WERI-Rb-1 (cell line): ENCODE measurements at places on chromosomes 1 and 21.

- no peak for DNase-seq
Observed at GRCh38 chr1:15384301-15384901, 25.3 kb upstream of the EFHD2 start.

- DNase-seq = no peak
Observed at GRCh38 chr1:188371295-188371806, 1542.6 kb downstream of the PLA2G4A start.

GRCh38 chr1:107379826-107380225, 239.0 kb downstream of the NTNG1 start:
- DNase-seq = no peak

DNA sequence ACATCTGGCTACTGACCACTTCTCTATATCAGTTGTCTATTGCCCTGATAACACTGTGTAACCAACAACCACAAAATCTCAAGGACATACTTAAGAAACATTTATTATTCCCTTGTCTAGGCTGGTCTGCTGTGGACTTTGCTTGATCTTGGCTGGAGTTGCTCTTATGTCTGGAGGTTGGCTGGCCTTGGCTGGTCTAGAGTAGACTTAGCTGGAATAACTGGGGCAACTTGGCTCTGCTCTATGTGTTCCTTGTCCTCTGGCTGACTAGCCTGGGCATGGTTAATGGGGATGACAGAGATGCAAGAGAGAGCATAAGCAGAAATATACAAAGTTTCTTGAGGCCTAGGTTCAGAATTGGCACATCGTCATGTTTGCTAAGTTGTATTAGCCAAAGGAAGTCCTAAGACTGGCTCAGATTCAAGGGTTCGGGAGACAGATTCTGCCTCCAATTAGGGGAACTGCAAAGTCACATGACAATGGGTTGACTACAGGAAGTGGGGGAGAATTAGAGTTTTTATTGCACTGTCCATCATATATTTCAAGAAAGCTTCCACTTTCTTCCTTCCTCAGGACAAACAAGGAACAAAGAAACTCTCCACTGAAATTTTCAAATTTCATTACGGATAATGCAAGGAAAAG, 61.4 kb upstream of the HMCN1 start:
- DNase-seq = no peak

DNA sequence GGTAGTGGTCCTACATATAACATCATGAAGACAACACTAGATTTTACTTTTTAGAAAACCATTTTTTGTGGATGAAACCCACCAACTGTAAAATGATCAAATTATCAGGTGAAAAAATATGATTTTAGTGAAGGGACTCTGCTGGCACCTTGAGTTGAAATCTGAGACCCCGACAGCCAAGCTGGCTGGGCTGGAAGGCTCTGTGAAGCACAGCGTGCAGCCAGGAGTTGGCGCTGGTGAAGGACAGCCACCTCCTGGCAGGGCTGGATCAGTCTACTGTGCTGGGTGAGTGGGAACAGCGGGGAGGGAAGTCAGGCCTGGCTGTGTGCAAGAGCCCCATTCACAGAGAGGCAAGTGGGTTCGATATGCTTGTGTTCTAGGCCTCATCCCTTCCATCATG, 47.9 kb downstream of the DDAH1 start:
- DNase-seq = no peak

DNA sequence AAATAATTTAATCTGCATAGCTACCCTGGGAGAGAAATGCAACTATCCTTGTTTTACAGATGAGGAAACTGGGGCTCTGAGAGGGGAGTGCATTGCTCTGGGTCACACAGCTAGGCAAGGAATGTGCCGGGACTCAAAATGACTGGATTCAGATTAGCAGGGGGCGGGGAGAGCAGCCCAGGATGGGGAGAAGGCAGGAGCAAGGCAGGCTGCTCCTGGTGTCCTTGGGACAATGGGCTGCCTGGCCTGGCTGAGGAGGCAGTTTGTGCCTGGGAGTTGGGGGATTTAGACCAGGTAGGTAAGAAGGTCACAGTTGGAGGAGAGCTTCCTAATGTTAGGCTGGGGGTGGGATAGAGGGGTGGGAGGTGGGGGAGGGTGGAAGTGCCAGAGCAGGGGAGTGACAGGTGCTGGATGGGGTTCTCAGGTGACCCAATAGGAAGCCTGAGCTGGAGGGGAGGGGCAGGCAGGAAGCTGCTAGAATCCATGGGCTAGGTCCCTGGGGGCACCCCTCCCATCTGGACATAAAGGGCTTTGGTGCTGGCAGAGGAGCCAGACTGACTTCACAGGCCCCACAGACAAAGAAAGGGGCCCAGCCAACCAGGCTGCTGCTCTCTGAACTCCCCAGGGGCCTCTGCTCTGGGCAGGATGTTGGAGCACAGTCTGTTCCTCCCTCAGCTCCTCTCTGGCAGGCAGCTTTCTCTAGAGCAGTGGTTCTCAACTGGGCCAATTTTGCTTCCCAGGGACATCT, 29.0 kb downstream of the TRIM62 start:
- peak; percentile 75 for DNase-seq

DNA sequence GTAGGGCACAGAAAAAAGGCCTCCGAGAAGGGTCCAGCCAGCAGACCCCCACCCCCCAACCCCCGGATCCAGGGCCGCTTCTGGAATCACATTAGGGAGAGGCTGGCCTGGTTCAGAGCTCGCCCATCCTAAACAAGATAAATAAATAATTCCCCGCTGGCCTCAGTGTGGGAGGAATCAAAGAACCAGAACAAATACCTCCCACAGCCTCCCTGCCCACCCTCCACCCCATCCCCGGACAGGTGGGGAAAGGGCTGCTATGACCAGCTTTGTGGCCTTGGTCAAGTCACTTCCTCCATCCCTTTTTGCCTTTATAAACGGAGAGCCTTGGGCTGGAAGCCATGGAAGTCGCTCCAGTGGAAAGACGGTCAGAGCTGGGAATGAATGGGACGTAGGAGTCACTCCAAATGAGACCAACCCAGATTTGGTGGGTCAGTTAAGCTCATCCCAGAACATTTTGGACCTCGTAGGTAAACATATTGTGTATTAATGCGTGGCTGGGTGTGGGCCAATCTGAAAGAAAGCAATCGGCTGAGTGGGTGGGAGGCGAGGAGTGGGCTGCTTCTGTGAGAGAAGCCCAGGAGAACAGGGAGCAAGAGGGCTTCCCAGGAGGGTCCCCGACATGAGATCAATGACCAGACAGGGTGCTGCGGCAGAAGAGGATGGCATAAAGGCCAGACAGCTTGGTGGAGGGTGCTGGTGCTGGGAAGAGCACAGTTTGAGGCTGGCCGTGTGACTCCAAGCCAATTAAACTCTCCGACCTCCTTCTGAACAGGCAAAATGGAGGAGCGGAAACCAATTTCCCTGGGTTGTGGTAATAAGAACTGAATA, 63.3 kb downstream of the MEF2D start:
- DNase-seq = no peak

- DNase-seq = no peak
Observed at GRCh38 chr21:44054710-44055109, 42.6 kb downstream of the TRAPPC10 start.

DNA sequence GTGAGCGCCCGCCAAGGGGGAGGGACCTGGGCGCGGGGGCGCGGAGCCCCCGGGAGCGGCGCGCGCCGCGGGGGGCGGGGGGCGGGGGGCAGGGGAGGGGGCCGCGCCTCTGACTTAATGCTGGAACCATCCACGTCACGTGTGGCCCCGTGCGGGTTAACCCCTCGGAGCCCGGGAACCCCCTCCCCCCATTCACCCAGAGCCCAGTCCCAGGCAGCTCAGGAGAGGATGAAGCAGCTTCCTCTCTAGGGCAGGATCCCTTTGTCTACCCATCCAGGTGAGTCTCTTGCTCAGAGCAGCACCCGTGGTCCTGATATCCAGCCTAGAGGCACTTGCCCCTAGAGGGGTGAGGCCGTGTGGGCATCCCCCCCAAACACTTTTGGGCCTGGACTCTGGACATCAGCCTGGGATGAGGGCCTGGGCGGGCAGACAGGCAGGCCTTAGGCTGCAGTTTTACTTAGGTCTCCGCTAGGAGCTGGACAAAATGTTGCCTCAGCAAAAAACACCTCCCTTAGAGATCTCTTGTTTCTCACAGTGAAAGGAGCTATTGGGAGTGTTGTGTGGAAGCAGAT, at the start of gene ALX3:
Gene ALX3, minus strand, starts transcription at position 2 of the 572 bp plus-strand sequence. CDS start 60 bp downstream, outside the sequence.
- no peak for DNase-seq

DNA sequence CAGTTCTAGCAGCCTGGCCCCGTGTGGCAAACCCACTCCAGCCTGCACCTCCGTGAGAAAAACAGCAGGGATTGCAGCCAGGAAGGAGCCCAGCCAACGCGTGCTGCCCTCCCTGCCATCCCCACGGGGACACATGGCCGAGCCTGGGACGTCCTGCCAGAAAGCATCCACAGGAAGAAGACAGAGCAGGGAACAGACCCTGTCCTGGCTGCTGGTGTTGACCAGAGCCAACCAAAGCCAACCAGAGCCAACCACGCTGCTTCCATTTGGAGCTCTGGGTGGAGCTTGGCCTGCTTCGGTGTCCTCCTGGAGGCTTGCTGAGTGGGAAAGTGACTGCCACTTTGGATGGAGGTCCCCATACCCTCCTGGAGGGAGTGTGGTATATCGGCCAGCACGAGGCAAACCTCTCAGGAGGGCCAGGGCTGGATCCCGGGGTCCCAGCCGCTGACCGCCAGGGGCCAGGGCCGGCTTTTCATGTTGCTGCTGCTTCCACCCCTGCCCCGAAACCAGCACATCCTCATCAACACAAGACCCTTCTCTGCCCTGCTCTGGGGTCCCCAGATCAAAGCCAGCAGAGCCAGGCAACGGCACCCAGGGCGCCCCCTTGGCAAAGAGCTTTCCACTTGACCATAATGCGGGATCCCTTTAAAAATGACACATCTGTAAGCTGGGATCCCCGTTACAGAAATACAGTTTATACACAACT, 80.6 kb upstream of the ARHGEF16 start:
- DNase-seq = no peak

- no peak for DNase-seq
Observed at GRCh38 chr1:181398544-181398943, 84.8 kb upstream of the CACNA1E start.

DNA sequence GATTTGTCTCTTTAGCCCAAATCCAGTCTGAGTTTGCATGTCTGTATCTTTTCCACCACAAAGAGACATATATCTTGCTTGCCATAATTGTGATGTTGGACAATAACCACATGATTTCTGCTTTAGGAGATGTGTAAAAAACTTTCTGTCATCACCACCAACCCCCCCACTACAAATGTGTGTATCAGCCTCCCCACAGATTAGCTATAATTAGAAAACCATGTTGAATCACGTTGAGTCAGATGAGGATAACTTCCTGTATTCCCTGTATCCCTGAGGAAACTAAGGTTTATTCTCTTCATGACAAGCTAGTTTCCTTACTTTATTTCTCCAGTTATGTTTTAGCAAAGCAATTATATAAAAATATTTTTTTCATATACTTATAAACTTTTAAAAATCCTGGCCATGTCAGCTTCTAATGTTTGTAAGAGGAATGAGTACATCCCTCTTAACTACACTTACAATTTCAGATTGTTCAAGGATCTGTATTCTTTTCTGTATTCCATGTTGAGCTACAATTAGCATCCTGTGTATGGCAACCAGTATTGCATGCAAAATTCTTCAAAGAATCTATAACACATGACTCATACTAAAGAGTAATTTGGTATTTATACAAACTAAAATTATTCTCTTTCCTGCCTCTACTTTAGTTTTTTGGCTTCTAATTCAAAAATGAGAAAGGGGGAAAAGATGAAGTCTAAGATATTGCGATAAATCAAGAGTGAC, 143.0 kb downstream of the FMN2 start:
- no peak for DNase-seq

GRCh38 chr1:204971517-204972336, 71.3 kb upstream of the CNTN2 start:
- peak; percentile 74 for DNase-seq

- no peak for DNase-seq
Observed at GRCh38 chr1:117127795-117128194, 6.2 kb upstream of the TRIM45 start.

GRCh38 chr1:217322834-217323233, 308.1 kb downstream of the GPATCH2 start:
- DNase-seq = no peak

GRCh38 chr1:151142411-151143056, 3.9 kb downstream of the SEMA6C start:
- peak; percentile 100 for DNase-seq

DNA sequence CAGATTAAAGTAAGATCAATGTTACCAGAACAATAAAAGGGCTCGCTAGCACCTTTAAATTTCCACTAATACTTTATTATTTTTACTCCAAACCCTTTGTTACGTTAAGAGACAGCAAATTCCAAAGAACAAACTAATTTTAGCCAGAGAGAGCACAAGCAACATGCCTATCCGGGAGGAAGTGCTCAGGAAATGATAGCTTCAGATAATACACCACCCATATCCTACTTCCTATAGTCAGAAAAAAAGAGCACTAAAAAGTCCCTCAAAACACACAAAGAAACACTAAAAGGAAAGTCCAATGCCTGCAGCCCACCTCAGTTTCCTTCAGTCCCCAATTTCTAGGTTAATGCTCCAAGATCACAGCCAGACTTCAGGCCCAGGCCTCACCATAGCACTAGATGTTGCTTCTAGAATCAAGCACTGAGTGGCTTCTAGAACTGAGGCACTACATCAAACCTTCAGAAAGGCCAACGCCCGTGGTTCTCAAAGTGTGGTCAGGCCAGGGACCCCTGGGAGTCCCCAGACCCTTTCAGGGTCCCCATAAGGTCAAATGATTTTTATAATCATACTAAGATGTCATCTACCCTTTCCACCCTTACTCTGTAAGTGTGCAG, 142.6 kb downstream of the PSMG1 start:
- DNase-seq = no peak

DNA sequence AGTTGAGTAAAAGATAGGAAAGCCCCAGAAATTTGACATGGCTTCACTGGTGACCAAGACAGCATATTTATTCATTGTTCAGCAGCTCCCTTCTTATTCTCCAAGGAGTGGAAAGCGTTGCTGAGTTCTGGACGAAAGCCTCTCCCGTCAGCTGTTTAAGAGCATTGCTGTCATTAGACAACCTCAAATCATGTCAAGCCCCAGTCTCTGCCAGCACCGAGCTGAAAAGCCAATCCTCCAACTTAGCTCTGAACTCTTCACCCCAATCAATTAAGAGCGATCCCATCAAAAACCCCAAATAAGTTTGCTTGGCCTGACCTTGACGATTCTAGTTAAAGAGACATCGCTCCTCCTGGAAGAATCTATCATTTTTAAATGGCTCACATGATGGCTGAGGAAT, 110.8 kb downstream of the PLPP3 start:
- DNase-seq = no peak

DNA sequence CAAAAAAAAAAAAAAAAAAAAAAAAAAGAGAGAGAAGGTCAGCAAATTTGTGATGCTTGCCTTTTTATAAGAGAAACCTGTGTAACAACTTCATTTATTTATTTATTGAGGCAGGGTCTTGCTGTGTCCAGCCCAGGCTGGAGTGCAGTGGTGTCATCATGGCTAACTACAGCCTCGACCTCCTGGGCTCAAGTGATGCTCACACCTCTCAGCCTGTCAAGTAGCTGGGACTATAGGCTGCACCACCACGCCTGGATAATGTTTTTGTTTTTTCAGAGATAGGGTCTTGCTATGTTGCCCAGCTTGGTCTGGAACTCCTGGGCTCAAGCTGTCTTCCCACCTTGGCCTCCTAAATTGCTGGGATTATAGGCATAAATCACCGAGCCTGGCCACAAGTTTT, 42.4 kb downstream of the DHCR24 start:
- DNase-seq = no peak
